ENCODE measurements at places on chromosomes 1 and 21. TPM values are rescaled to one million over a fixed set of nuclear protein-coding genes. Genes with fewer than 3 reads are reported as not detected.

The TMIGD3 gene
- not detected for total RNA-seq

The C4BPA gene
- total RNA-seq = not detected

The KRTAP19-1 gene
- not detected for total RNA-seq

The TNFAIP8L2 gene
- total RNA-seq = 0.74 TPM

The ACTL8 gene
- not detected for total RNA-seq

The KPRP gene
- not detected for total RNA-seq

The KCNJ15 gene
- 0.19 TPM for total RNA-seq

The ITPKB gene
- 583 TPM for total RNA-seq

- H3K27me3 ChIP-seq = no peaks in the 10 kb centered on the region
- DNase-seq = peak; percentile 45
- no peak overlapping the region for H3K4me3 ChIP-seq
- peaks cover 1% of the 10 kb centered on the region for H3K4me1 ChIP-seq
- no peak overlapping the region for H3K27ac ChIP-seq
- peaks cover 13% of the 10 kb centered on the region for H3K36me3 ChIP-seq
These were observed 6.7 kb upstream of the RNASEL start for GRCh38 chr1:182595641-182596240.

DNA sequence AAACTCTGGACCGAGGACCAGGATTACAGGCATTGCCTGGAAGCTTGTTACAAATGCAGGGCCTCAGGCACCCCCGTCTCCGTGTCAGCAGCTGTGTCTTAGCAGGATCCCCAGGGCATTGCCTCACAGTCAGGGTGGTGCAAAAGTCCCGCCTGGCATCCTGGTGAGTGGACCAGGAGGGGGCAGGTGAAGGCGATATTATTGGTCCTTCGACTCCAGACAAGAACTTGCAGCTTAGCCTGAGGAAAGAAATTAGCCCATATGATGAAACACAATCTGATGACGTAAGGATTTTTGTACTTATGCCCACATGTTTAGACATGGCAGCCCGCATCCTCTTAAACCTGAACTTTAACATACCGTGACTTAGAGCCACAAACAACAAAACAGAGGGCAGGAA lies 40.8 kb downstream of the RSPH1 start:
- no peaks in the 10 kb centered on the region for H3K36me3 ChIP-seq
- no peak overlapping the region for H3K27ac ChIP-seq
- H3K27me3 ChIP-seq = no peaks in the 10 kb centered on the region
- DNase-seq = no peak

DNA sequence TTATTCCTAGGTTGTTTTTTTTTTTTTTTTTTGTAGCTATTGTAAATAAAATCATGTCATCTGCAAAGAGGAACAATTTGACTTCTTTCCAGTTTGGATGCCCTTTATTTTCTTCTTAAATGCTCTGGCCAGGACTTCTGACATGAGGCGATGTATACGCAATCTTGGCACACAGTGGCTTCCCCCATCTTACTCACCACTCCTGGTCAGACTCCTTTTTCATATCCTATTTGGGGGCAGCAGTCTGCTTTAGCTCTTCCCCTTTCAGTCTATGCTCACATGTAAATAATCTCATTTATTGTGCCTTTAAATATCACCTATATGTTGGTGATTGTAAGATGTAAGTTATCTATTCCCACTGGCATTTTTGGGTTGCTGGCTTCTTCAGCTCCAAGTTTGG lies 56.1 kb downstream of the SLAMF6 start:
- H3K27ac ChIP-seq = no peak overlapping the region
- no peaks in the 10 kb centered on the region for H3K27me3 ChIP-seq
- H3K4me3 ChIP-seq = no peak overlapping the region

DNA sequence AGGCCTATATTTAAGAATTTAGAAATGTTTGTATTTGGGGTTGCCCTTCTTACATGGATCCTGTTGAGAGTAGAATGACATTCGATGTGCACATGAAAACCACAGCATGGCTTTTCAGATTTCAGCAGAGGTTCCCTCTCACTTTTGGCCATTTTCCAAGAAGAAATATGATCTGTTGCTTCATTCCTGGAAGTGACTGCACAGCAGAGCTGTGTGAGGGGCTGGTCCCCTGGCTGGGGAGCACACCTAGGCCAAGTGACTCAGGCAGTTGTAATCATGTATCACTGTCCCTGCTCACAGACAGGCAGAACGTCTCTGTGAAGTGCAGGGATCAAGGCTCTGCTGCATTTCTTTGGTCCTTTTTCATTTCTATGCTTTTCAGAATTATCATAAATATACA lies 32.3 kb downstream of the AGT start:
- H3K27ac ChIP-seq = no peak overlapping the region
- DNase-seq = no peak
- no peaks in the 10 kb centered on the region for H3K27me3 ChIP-seq
- H3K4me3 ChIP-seq = no peak overlapping the region
- peaks cover 88% of the 10 kb centered on the region for H3K36me3 ChIP-seq
- no peaks in the 10 kb centered on the region for H3K4me1 ChIP-seq

GRCh38 chr1:153465811-153466636 lies 5.6 kb upstream of the S100A7 start:
- peaks cover 6% of the 10 kb centered on the region for H3K4me1 ChIP-seq
- no peak overlapping the region for H3K4me3 ChIP-seq
- H3K27ac ChIP-seq = no peak overlapping the region
- peak; percentile 50 for DNase-seq

DNA sequence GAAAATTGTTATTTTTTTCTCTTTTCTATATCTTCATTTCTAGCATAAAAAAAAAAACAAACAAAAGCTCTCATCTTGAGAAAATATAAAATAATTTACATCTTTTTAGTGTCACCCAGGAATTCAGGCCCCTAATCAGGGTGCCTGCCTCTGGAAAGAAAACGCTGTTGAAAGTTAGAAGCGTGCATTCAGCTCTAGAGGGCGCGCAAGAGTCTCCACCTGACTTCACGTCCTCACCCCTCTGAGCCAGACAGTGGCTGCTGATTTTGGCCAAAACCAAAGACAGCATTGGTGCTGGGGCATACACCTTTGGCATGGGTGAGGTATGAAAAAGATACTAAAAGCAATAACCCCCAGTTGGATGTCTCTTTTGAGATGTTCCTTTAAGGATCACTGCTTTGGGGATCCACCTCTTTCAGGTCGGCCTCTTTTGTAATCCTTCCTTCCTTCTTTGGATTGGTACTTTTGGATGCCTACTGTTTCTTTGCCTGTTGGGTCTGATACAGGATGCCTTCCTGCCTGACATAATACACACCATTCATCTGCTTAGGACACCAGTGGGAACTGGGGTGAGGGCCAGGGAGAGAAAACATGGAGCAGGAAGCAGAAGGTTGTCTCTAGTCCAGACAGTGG lies 77.6 kb upstream of the CHRM3 start:
- no peak overlapping the region for H3K4me3 ChIP-seq
- DNase-seq = peak; percentile 1
- no peak overlapping the region for H3K27ac ChIP-seq
- H3K36me3 ChIP-seq = no peaks in the 10 kb centered on the region
- H3K4me1 ChIP-seq = no peaks in the 10 kb centered on the region

GRCh38 chr1:224373008-224373590 lies 16.4 kb downstream of the CNIH4 start:
- H3K4me1 ChIP-seq = peaks cover 39% of the 10 kb centered on the region
- peaks cover 82% of the 10 kb centered on the region for H3K36me3 ChIP-seq
- H3K27ac ChIP-seq = no peak overlapping the region
- no peak for DNase-seq
- no peaks in the 10 kb centered on the region for H3K27me3 ChIP-seq
- H3K4me3 ChIP-seq = no peak overlapping the region

DNA sequence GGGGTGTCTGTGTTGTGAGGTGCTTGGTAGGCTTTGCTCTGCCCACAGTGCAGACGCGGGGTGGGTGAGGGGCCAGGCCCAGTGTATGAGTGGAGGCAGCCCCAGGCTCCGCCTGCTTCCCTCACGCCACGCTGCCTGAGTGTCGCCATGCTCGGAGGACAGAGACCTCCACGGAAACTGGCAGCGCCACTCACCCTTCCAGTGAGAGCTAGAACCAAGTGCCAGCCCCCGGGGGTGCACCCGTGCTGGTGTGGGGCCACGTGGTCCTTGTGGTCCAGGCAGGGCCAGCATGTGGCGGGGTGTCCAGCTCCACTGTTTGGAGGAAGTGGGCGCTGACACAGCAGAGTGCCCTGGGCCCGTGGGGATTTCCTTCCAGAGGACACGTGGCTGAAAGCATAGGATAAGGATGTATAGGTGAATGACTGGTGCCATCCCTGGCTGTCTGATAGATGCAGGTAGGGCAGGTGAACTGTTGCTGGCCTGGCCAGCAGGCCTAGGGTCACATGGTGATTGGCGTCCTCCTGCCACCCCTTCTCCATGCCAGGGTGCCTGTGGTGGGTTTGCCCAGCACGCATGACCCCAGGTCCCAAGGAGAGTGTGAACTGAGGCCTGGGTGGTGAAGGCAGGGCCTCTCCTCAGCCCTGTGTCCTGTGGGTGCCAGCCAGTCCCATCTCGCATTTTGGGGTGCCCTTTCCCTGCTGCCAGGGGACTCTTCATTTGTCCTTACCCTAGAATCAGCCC lies 3.8 kb downstream of the LRRC3 start:
- no peak overlapping the region for H3K27ac ChIP-seq
- no peak for DNase-seq
- H3K4me3 ChIP-seq = no peak overlapping the region
- H3K36me3 ChIP-seq = no peaks in the 10 kb centered on the region

DNA sequence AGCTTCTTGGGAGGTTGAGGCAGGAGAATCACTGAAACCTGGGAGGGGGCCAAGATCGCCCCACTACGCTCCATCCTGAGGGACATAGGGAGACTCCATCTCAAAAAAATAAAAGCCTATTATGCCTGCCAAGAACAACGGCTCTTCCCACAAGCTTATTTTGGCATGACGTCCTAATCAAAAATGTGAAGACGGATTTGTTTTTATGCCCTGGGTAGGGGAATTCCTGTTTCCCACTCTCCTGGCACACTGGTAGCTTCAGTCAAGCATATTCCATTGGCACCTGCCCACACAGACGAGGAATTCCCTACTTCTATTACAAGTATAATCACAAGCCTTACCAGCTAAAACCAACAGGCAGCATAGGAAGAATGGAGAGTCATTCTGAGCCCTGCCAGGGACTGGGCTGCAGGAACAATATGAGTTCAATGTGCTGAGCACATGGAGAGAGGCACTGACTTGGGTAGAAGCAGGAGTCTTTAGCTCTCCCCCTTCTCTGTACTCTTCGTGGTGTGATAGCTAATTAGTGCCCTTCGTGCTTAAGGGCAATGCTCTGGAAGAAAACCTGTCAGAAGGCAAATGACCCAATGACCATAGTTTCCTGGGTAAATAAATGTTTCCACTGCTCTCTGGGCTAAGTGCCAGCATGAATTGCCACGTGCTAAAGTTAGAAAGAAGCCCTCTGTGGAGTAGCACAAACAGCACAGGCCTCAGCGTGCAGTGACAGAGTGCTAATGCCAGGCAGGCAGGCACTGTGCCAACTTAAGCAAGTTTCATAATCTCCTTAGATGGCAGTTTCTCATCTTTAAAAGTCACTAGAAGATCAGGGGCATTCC lies 16.8 kb downstream of the TNFSF4 start:
- no peaks in the 10 kb centered on the region for H3K36me3 ChIP-seq
- no peaks in the 10 kb centered on the region for H3K27me3 ChIP-seq
- H3K27ac ChIP-seq = no peak overlapping the region
- no peak overlapping the region for H3K4me3 ChIP-seq

- peaks cover 5% of the 10 kb centered on the region for H3K36me3 ChIP-seq
- H3K4me3 ChIP-seq = no peak overlapping the region
- DNase-seq = no peak
- no peak overlapping the region for H3K27ac ChIP-seq
- peaks cover 12% of the 10 kb centered on the region for H3K4me1 ChIP-seq
These were observed 5.4 kb upstream of the PITHD1 start for GRCh38 chr1:23772854-23773242.

DNA sequence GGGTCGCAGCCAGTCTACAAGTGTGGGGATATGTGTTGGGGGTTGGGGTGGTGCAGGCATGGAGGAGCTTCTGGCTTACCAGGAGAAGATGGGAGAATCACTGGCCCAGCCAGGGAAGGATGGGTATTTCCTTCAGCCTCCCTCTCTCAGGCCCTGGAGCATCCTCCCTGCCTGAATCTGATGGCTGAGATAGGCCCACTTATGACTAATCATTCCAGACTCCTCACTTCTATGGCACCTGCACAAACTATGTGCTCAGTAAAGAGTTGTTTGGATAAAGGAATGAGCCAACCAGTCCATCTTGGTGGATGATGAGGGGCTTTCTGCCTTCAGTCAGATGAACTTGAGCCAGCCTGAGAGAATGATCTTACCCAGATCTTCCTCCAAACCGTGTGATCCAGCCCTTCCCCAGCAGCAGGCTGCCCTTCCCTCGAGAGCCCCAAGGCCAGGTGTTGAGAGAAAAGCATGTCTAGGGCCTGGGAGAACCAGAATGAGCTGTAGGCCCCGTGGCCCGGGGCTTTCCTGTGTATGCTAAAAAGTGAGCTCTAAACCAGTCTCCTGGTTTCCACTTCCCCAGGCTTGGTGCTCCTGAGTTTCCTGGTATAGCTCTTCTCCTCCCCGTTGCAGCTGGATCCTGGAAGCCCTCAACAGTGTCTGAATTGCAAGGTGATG lies 1.3 kb downstream of the GPA33 start:
- no peaks in the 10 kb centered on the region for H3K27me3 ChIP-seq
- DNase-seq = no peak
- H3K36me3 ChIP-seq = no peaks in the 10 kb centered on the region
- peaks cover 43% of the 10 kb centered on the region for H3K4me1 ChIP-seq
- H3K27ac ChIP-seq = peak overlapping the region; percentile 82
- H3K4me3 ChIP-seq = peak overlapping the region; percentile 25

GRCh38 chr1:21099034-21099868 lies 77.4 kb downstream of the EIF4G3 start:
- H3K4me1 ChIP-seq = no peaks in the 10 kb centered on the region
- H3K36me3 ChIP-seq = no peaks in the 10 kb centered on the region

DNA sequence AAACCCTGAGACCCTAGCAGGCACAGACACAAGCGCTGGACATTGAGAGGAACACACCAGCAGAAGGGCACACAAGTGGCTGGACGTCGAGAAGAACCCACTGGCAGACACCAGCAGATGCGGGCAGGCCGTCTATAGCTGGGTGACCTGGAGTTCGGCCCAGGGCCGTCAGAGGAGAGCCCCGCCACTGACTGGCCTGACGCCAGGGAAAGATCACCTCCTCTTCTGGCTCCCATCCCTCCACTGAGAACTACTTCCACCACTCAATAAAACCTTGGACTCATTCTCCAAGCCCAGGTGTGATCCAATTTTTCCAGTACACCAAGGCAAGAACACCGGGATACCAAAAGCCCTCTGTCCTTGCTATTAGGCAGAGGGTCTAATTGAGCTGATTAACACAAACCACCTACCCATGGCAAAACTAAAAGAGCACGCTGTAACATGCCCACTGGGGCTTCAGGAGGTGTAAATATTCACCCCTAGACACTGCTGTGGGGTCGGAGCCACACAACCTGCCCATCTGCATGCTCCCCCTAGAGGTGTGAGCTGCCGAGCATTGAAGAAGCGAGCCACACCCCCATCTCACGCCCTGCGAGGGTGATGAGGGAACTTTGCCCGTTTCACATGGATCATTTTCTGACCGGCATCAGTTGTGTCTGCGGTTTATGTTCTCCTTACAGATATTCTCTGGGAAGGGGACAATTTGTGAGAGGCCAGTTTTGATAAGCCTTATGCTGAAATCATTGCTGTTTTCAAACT lies 104.8 kb downstream of the HLX start:
- H3K36me3 ChIP-seq = no peaks in the 10 kb centered on the region
- H3K27me3 ChIP-seq = no peaks in the 10 kb centered on the region
- H3K4me1 ChIP-seq = no peaks in the 10 kb centered on the region
- H3K4me3 ChIP-seq = no peak overlapping the region

GRCh38 chr1:151370211-151370911 lies 2.1 kb downstream of the SELENBP1 start:
- H3K4me3 ChIP-seq = no peak overlapping the region
- no peak for DNase-seq
- H3K36me3 ChIP-seq = no peaks in the 10 kb centered on the region
- no peaks in the 10 kb centered on the region for H3K4me1 ChIP-seq
- no peaks in the 10 kb centered on the region for H3K27me3 ChIP-seq

All from CD4-positive, alpha-beta T cell (primary cell).